ENCODE measurements at places on chromosomes 3 and 15. TPM values are rescaled to one million over a fixed set of nuclear protein-coding genes. Genes with fewer than 3 reads are reported as not detected.

CTXN2 gene
- total RNA-seq = not detected

SLC22A14 gene
- total RNA-seq = not detected

PLSCR5 gene
- total RNA-seq = not detected

COL6A5 gene
- total RNA-seq = not detected

CCR9 gene
- not detected for total RNA-seq

GOLGA8T gene
- total RNA-seq = not detected

INSYN1 gene
- total RNA-seq = not detected

CCDC39 gene
- total RNA-seq = not detected

ZPLD1 gene
- total RNA-seq = not detected

MORC1 gene
- not detected for total RNA-seq

SAMD7 gene
- not detected for total RNA-seq

CACNA1D gene
- 0.18 TPM for total RNA-seq

DGKG gene
- total RNA-seq = 0.27 TPM

GATM gene
- total RNA-seq = 2.7 TPM

TRAK1 gene
- total RNA-seq = 17.2 TPM

CDCP1 gene
- 0.63 TPM for total RNA-seq

DUOXA1 gene
- total RNA-seq = 0.08 TPM

ZFAND6 gene
- total RNA-seq = 22.9 TPM

ECE2 gene
- not detected for total RNA-seq

NR2E3 gene
- total RNA-seq = not detected

NCKIPSD gene
- 22.0 TPM for total RNA-seq

CRYBG3 gene
- total RNA-seq = 2.3 TPM

BCHE gene
- total RNA-seq = not detected

GOLGA6A gene
- total RNA-seq = not detected

PLS1 gene
- 6.9 TPM for total RNA-seq

ACKR2 gene
- 0.13 TPM for total RNA-seq

CLDN16 gene
- total RNA-seq = not detected

TYRO3 gene
- 2.2 TPM for total RNA-seq

LYZL4 gene
- total RNA-seq = not detected

SLC27A2 gene
- total RNA-seq = 15.0 TPM

TMC3 gene
- total RNA-seq = not detected

ROPN1 gene
- total RNA-seq = not detected
